ENCODE measurements at places on chromosomes 3 and 15. TPM values are rescaled to one million over a fixed set of nuclear protein-coding genes. Genes with fewer than 3 reads are reported as not detected.

GRCh38 chr3:171055336-171056178 is 29.0 kb upstream of the SLC2A2 start:
- DNase-seq, result peak; percentile 76
- peaks cover 46% of the 10 kb centered on the region for H3K4me1 ChIP-seq
- no peak overlapping the region for H3K4me3 ChIP-seq
- no peaks in the 10 kb centered on the region for H3K27me3 ChIP-seq

DNA sequence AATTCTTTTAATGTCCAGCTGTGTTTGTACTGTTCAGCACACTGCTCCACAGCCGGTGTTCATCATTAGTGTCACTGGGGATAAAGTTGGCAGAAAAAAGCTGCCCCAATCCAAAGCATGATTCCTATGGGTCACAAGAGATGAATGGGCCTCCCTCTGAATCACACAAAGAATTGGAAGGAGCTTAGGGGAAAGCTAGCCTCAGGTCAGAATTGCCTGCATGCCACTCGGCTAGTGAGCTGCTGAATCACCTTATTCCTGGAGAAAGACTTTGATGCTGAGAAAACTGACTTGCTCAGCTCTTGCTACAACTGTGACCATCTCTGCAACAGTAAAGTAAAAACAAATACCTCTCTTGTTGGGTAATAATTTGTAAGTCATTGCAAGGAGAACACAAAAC is 3.5 kb downstream of the CCK start:
- peak; percentile 94 for DNase-seq
- peak overlapping the region; percentile 54 for H3K27ac ChIP-seq
- no peaks in the 10 kb centered on the region for H3K36me3 ChIP-seq
- H3K4me1 ChIP-seq, result peaks cover 24% of the 10 kb centered on the region
- no peak overlapping the region for H3K4me3 ChIP-seq
- peaks cover 32% of the 10 kb centered on the region for H3K27me3 ChIP-seq

- H3K36me3 ChIP-seq, result peaks cover 23% of the 10 kb centered on the region
- H3K4me3 ChIP-seq, result no peak overlapping the region
- no peak overlapping the region for H3K27ac ChIP-seq
- H3K27me3 ChIP-seq, result no peaks in the 10 kb centered on the region
These were observed 38.8 kb downstream of the NGLY1 start for GRCh38 chr3:25744470-25744869.

- H3K27ac ChIP-seq, result no peak overlapping the region
- H3K27me3 ChIP-seq, result no peaks in the 10 kb centered on the region
- peak overlapping the region; percentile 81 for H3K4me3 ChIP-seq
These were observed 445 bp upstream of the TSEN2 start for GRCh38 chr3:12483872-12484197.

DNA sequence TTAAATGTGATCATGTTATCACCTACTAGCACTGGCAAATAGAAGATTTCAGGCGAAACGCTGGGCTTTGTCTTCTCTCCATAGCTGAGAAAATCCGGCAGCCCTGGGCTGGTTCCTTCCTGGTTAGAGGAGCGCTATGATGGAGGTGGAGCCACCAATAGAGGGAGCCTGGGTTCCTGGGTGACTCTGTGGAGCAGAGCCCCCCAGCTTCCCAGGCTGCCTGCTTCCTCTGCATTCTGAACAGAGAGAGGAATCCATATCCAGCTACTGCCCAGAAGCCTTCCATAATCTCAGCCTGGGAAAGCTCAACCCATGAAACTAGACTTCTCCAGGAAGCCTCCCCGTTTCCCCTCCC is 32.6 kb upstream of the IQSEC1 start:
- H3K4me1 ChIP-seq, result no peaks in the 10 kb centered on the region
- H3K27me3 ChIP-seq, result no peaks in the 10 kb centered on the region
- no peak overlapping the region for H3K4me3 ChIP-seq
- no peaks in the 10 kb centered on the region for H3K36me3 ChIP-seq
- DNase-seq, result no peak
- H3K27ac ChIP-seq, result no peak overlapping the region

DNA sequence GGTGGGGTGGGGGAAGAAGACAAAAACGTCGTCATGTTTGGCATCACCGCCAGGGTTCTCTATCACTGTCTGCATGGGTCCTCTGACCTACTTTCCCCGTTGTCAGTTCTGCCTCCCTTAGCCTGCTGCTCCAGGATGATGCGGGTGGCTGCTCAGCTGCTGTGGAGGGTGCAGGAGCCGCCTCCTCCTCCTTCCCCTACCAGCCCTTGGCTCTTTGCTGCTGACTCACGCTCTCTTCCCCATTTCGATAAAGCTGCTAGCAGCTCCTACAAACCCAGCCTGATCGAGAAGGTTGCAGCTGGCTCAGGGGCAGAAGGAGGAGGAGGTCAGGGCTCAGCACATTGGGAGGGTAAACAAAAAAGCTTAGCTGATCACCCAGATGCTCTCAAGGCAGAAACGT is 49.5 kb upstream of the SEC13 start:
- no peak overlapping the region for H3K27ac ChIP-seq
- no peaks in the 10 kb centered on the region for H3K27me3 ChIP-seq
- H3K36me3 ChIP-seq, result no peaks in the 10 kb centered on the region
- DNase-seq, result peak; percentile 20
- H3K4me1 ChIP-seq, result peaks cover 17% of the 10 kb centered on the region
- H3K4me3 ChIP-seq, result no peak overlapping the region

DNA sequence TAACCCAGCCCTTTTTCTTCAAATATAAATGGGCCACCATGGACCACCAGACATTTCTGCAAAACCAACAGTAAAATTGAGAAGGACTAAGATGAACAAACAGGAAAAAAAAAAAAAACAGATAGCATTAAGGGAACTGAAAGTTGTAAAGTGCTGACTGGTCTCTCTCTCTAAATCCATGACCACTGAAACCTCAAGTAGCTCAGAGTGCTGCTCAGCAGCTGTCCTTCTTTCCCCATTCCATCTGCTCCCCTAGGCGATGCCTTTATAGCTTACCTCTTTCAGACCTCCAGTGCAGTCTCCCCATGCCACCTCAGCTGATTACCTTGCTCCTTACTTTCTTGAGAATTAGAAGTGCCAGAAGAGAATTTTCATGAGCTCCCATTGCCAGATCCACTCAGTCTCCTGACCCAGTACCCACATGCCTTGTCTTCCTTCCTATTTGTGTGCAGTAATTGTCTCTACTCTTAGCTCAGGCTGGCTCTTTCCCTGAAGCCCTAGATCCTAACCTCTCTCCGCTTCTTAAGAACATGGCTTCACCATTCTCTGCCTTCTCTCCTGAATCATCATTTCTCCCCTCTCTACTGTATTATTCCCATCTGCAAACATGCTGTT is 23.9 kb upstream of the XIRP1 start:
- no peaks in the 10 kb centered on the region for H3K36me3 ChIP-seq
- DNase-seq, result no peak
- peaks cover 18% of the 10 kb centered on the region for H3K27me3 ChIP-seq
- no peak overlapping the region for H3K27ac ChIP-seq

- DNase-seq, result no peak
- H3K27me3 ChIP-seq, result no peaks in the 10 kb centered on the region
- H3K36me3 ChIP-seq, result no peaks in the 10 kb centered on the region
- no peaks in the 10 kb centered on the region for H3K4me1 ChIP-seq
- H3K27ac ChIP-seq, result no peak overlapping the region
These were observed 260.5 kb downstream of the SCAPER start for GRCh38 chr15:76644646-76645045.

DNA sequence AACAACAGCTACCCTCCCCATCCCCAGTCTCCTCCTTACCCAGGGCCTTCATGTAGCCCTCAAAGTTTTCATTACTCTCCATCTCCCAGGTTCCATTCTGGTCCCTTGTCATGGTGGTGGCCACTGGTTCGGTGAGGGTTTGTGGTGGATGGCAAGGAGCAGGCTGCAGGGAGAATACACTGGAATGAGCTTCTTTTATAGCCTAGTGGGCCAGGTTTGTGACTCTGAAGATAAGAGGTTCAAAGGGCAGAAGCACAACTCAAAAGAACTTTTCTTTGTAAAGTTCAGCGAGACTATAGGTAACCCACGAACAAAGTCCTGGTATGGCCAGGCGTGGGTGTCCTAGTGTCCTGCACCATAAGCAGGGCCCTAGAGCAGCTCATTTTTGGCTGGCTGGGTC is at the start of gene RBP2:
Gene RBP2, minus strand, starts transcription at position 169 of the 400 bp plus-strand sequence. Its CDS starts 57 bp downstream, at position 112.
- DNase-seq, result no peak
- H3K4me3 ChIP-seq, result no peak within 1 kb of the TSS
- no peaks in the 10 kb centered on the region for H3K36me3 ChIP-seq

DNA sequence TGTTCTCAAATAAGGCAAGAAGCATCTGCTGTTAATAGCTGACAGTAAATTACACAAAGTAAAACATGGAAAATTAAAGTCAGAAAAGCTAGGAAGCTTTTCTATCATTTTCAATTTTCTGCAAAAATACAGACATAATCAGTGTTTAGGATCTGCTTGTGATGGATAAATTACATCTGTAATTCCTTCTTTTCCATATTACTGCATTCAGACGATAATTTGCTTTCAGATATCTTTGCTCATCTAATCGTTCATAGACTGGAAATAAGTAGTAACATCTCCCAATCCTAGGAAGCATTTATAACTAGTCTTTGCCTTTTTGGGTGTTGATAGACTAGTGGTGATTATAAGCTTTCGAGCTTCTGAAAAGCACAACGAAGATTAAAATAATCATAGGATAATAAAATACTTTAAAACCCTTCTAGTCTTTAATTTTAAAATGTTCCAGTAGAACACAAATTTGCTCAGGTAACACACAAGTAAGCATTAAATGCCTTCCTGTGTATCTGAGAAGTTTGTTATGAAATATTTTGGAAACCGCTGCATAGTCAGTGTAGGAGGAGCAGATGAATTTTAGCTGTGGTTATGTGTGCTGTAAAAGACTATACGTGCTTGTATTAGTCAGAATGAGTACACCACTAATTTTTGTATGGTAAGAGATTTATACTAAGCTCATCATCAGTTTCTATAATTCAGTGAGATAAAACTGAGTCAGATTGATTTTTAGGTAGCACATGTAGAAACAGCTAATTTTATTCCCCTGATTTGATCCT is 41.0 kb downstream of the MBNL1 start:
- peaks cover 57% of the 10 kb centered on the region for H3K4me1 ChIP-seq
- peak; percentile 89 for DNase-seq
- H3K36me3 ChIP-seq, result peaks cover 8% of the 10 kb centered on the region
- peak overlapping the region; percentile 10 for H3K4me3 ChIP-seq

Gene GCHFR
- 0.54 TPM for total RNA-seq

Gene BSN
- under 0.01 TPM for total RNA-seq

Gene LRRIQ4
- not detected for total RNA-seq

Gene MAP1A
- total RNA-seq, result 61.9 TPM

Gene C3orf85
- total RNA-seq, result not detected

Gene HAPLN3
- total RNA-seq, result 2.9 TPM

Gene IQCH
- total RNA-seq, result 4.1 TPM

Gene ALG1L2
- not detected for total RNA-seq

Gene CPLX3
- total RNA-seq, result not detected

Gene SPATA12
- not detected for total RNA-seq

Gene FOXP1
- 52.5 TPM for total RNA-seq
